Non-pigmented ciliary epithelial cell (primary cell): ENCODE measurements at places on chromosomes 13 and 19.

DNA sequence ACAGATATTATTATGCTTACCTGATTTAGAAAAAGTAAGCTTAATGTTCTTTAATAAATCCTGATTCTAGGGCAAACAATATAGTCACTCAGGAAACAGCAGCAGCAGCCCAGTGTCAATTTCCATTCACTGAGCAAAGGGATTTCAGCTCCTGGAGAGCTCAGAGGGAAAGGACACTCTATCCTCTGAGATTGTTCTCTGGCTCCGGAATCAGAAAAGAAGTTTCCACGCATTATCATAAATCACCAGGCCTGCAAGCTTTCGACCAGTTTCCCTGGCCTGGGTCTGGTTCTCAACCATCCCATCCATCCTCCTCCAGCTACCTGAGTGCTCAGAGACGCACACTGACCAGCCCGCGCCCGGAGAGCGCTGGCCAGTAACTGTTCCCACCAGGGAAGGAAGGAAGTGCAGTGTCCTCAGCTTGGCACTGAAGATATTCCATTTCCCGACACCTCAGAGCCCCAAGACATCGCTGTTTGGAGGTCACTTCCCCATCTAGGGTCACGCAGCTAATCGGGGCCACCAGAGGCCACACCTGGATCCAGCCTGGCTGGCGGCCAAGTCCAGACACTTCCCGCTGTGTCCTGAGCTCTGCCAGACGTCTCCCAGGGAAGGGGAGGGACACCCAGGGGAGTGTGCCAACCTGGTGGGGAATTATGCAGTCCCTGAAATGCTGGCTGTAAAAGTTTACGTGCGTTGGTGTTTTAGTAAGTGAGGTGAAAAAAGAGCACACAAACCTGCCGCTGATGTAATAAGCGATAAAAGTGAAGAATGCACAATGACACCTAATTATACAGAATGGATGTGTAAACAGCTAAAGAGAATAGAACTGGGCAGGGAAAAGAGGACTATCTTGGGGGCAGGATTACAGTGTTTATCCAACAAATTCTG, 29.1 kb downstream of the EPS15L1 start:
- DNase-seq: no peak

GRCh38 chr13:73440296-73440895, 381.6 kb downstream of the KLF5 start:
- no peak for DNase-seq

DNA sequence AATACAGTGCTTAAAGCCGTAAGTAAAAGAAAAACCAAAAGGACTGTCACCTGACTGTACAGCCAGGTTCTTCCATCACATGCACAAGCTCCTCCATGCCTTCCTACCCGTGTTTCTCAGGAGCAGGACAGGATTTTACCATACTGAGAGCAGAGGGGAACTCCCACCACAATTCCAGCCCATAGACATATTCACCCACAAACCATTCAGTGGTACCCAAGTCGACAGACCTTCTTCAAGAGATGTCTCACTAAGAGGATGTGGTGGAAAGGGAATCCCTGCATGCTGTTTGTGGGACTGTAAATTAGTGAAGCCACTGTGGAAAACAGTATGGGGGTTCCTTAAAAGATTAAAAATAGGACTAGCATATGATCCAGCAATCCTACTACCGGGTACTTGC, 66.9 kb upstream of the DOCK9 start:
- no peak for DNase-seq

- DNase-seq: no peak
Measured at GRCh38 chr19:34336781-34337271, 28.2 kb upstream of the GPI start.

DNA sequence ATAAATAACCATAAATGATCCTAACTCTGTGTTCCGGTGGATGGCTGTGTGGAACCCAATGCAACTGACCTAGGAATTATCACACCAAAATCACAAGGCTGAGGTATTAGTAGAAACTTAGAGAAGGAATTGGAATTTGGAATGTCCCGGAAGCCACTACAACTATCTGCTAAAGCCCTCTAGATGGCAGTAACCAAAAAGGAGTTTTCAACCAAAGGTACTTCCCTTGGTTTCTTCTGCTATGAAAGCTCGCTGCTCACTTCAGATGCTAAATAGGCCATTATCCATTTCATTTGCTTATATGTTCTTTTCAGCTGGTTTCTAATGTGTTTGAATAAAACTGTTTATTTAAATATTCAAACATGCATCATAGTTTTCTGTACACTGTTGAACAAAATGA, 1589.1 kb upstream of the SPRY2 start:
- no peak for DNase-seq

GRCh38 chr13:24004142-24004899, 107.0 kb upstream of the C1QTNF9B start:
- DNase-seq: no peak

DNA sequence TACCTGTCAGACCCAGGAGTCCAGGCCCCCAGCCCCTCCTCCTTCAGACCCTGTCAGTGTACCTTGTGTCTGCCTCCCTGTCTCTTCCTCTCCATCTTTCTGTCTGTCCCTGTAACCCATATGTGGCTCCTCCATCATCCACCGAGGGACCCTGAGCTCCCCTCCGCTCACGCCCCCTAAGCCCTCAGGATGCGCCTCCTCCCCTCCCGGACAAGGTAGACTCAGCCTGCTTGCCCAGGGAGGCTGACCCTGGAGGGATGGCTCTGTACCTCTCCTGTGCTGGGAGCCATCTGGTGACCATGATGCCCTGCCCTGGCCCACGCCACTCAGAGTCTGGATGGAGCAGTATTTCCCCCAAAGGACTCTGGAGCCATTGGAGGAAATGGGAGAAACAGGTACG, 1.0 kb upstream of the CAPN12 start:
- DNase-seq: no peak

DNA sequence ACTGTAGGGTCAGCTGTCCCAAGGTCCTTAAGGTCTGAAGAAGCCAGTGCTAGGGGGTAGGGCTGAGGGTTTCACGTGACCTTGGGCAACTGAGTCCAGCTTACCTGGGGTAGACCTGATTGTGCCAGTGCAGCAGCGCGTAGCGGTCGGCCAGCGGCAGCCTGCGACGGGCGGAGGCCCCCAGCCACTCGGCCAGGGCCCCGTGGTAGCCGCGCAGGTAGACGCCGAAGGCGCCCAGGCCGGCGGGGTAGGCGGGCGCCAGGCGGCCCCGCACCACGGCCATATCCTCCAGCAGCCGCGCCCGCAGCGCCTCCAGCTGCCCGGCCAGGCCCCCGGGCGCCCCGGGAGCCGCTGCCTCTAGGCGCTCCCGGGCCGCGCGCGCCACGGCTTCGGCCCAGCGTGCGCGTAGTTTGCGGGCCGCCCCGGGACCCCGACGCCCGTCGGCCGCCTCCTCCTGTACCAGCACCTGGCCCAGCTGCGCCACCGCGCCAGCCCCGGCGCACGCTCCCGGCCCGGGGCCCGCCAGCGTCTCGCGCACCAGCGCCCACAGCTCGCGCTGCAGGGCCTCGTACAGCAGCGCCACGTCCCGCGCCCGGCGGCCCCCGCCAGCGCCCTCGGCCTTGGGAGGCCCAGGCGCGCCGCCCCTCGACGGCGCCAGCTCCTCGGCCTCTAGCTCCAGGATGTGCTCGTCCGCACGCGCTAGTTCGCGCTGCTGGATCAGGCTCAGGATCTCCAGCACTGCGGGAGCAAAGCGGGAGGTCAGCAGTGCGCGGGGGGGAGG, 10.9 kb downstream of the EXOC3L2 start:
- no peak for DNase-seq

DNA sequence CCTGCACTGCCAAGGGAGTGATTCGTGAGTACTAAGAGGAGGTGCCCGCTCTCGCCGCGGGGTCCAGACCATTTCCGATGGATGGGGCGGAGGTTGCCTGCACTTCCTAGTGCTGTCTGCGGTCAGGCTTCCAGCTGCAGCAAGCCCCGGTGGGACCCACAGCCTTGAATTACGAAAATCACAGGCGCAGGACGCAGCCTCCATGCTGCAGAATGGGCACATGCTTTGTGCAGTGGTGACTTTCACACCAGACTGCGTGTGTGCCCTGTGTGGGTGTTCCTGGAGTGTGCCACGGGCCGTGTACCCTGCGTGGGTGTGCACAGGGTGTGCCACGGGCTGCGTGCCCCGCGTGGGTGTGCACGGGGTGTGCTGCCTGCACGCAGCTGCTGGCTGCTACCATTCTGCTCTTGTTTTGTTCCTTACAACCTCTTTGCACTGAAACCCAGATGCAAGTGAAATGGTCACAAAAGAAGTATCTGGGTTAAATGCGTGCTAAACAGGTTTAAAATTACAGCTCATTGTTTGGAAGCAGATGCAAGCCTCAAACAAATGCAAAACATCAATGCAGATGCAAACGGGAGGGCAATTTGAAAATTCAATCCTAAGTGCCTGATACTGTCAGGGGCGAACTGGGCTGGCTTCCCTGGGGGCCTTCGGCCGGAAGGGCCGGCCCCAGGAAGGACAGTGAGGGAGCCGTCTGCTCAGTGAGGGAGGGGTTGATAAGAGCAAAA, 221.2 kb upstream of the SOX1 start:
- DNase-seq: no peak

GRCh38 chr13:31896427-31896826, 135.1 kb upstream of the FRY start:
- peak; percentile 23 for DNase-seq

- DNase-seq: no peak
Measured at GRCh38 chr19:14120497-14120780, 2.9 kb upstream of the PRKACA start.

DNA sequence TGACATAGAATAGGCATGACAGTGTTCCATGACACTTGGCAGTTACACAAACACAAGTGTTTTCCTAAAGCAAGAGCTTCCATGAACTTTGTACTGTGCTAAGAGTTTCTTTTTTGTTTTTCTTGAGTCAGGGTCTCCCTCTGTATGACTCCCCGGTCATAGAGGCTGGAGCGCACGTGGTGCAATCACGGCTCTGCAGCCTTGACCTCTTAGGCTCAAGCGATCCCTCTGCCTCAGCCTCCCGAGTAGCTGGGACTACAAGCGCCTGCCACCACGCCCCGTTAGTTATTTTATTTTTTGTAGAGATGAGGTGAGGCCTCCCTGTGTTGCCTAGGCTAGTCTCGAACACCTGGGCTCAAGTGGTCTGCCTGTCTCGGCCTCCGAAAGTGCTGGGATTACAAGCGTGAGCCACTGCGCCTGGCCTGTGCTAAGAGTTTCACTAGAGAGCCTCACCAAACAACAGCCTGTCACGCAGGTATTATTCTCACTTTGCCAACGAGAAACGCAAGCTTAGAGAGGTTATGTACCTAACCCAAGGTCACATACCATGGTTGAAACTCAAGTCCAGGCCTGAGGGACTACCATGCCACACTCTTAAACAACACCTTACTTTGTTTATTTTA, 355.9 kb downstream of the KLF12 start:
- DNase-seq: no peak

DNA sequence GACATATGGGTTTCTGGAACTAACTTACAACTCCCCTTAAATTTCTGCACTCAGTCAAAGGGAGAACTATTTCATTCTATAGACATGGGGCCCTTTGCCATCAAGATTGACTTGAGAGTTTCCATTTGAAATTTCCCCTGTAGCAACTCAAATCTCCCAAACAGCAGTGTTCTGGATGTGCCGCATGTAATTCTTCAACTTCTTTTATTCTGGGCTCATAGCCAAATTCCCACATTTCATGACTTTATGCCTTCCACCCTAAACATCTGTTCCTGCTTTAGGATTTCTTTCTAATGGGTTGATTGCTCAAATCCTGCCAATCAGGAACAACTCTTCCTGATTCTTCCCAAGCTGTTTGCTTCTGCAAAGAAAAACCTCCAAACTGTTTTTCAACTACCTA, 336.0 kb downstream of the TBC1D4 start:
- DNase-seq: no peak

- DNase-seq: no peak
Measured at GRCh38 chr13:91214031-91214430, 133.5 kb upstream of the MIR17HG start.

- no peak for DNase-seq
Measured at GRCh38 chr19:14502334-14503092, 6.6 kb upstream of the GIPC1 start.

DNA sequence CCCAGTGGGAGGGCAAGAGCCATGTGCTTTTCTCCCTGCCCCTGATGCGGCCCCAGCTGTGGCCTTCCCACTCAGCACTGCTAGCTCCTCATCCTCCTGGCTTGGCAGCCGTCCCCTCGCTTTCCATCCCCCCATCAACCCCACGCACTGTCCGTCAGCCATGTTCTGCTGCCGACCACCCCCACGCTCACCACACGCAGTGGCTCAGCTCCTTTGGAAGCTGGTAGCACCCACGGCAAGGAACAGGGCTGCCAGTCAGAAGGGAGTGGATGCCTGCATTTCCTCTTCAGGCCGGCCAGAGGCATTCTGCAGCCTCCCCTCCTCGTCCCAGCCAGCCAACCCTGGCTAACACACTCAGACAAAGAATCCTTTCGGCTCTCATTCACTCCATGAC, 6.3 kb downstream of the CALM3 start:
- no peak for DNase-seq

- no peak for DNase-seq
Measured at GRCh38 chr19:28386470-28386869, 826.5 kb downstream of the UQCRFS1 start.

DNA sequence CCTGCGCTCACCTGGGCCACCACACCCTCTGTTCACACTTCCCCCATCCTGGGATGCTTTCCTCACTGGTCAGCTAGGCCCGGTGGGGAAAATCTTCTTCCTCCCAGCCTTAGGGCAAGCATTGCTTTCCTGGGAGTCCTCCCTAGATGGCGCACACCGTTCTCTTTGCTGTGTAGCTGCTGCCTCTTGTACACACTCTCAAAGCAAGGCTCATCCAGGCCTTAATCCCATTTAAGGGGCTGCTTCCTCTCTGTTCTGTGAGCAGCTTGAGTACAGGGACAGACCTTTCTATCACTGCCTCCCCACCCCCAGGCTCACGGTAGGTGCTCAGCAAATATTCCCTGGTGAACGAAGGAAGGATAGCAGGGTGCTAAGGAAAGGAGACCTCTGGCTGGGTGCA, 11.1 kb downstream of the SLC7A10 start:
- DNase-seq: no peak

GRCh38 chr19:46551164-46551563, 50.0 kb upstream of the CALM3 start:
- DNase-seq: no peak
